Erythroblast (primary cell): ENCODE measurements at places on chromosomes 4 and X.
A peak's percentile ranks its signal among the peaks of the same experiment; 100 is the strongest.

- no peak for DNase-seq
Observed at GRCh38 chrX:132266583-132267355, 47.5 kb upstream of the RAP2C start.

DNA sequence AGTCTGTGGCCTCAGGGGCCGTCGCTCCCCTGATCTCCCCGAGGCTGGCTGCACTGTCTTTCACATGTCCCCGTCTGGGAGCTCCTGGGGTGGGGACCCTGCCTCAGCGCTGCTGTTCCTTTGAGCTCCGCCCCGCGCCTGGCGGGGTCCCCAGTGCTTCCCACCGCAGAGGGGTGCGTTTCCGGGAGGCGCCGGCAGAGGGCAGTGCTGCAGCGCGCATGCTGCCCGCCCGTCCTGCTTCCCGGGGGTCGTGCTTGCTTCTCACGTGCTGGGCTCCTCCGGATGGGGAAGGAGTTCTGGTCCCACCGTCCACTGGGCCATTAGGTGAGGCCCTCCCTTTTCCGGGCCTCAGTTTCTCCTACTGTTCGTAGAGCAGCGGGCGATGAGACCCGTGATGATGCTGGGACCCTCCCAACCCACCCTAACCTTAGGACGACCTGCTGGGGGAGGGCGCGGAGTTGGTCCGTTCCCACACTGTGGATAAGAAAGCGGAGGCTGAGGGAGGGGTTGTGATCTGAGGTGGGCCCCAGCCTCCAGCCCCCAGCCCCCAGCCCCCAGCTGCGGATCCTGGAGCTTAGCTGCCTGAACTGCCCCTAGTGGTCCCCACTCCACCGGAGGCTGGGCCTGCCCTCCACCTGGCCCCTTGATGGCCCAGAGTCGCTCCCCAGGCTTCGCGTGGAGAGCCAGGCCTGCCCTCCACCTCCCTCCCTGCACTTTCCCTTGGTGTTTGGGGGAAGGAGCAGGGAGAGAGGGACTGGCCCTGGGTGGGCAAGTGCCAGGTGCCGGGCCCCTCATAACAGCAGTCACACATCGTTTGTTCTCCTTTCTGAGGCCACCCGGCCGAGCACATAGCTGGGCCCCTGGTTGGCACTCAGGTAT lies 15.3 kb downstream of the CPZ start:
- DNase-seq: no peak

DNA sequence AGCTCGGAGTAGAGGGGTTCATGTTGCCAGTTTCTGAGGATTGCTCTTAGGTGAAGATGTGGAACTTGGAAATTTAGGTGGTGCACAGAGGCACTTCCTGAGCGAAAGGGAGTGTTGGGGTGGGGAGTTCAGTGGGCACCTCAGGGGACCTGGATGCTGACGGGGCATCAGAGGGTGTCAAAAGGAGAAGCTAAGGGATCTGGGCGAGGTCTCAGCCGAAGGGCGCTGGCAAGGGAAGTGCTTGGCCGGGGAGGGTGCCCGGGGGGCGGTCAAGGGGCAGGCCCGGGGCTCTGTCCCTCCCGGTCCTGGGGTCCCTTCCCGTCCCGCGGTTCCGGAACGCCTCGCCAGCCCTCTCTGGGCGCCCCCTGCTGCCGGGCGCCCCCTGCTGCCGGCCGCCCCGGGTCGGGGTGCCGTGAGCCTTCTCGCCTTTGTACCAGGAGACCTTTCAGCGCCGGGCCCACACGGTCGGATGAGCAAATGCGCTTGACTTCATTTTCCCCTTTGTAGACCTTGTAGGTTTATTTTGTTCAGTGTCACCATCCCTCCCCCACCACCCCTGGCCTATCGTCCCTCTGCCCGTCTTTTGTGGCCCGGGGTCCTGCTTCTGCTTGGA lies 3.0 kb upstream of the PHOX2B start:
- DNase-seq: peak; percentile 6

DNA sequence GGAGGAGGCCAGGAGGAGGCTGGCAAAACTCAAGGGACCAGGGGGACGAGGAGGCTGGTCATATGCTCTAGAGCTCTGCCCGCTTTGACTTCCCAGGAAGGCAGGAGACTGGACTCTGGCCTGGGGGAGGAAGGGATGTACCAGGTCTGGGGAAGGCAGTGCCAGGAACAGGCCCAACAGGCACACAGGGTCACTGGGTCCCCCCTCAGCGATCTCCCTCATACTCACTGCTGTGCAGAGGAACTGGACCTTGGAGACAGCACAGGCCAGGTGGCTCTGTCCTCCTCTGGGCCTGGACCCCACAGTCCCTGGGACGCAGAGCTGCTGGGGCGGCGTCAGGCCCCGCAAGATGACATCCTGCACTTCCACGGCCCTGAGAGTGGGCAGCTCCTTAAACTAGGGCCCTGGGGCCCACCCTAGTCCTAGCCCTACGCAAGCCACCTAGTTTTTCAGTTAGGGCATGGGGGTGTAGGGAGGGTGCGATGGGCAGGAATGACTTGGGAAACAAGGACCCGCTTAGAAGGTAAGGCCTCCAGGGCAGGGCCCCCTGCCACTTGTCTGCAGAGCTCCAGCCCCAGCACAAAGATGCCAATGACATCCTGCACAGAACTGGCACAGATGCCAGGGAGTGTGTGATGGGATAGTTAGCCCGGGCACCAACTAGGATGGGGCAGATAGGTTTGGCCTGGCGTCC lies 59.5 kb downstream of the HTRA3 start:
- DNase-seq: no peak

DNA sequence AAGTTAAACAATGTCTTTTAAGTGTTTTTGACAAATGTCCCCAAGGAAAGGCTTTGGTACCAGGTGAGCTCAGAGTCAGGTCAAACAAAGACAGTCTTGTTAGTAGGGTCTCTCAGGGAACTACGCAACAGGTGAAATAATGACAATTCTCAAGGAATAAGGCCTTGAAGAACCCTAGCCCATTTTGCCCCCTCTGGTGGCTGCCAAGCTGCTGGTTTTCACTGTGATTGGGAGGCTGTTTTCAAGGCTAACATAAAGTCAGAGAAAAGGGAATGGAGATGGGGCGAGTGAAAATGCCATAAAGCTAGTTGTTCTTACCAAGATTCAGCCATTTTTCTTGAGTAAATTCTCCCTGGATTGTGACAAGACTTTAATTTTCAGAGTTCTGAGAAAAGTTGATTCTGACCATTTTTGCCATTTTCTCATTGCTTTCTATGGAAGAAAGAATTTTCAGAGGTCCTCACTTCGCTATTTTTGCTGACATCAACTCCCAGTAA lies 58.7 kb downstream of the RWDD4 start:
- DNase-seq: peak; percentile 23

- no peak for DNase-seq
Observed at GRCh38 chr4:8913121-8913857, 41.6 kb upstream of the HMX1 start.

DNA sequence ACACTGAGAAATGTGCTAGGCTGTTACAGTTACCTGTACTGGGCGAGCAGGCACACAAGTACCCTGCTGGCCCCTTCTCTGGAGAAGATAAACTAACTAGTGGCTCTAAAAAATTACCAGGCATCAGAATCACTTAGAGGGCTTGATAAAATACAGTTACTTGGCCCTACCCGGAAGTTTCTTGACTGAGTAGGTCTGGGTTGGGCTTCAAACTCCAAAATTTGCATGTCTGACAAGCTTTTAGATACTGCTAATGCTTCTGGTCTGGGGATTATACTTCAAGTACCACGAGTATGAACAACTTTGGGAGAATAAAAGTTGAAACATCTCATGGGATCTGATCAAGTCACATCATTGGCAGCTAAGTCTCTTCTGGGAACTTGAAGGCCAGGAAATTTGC lies 30.8 kb downstream of the CEP135 start:
- DNase-seq: no peak

- no peak for DNase-seq
Observed at GRCh38 chrX:619812-620531, 10.6 kb upstream of the SHOX start.
